ENCODE measurements at places on chromosomes 11 and 22.

DNA sequence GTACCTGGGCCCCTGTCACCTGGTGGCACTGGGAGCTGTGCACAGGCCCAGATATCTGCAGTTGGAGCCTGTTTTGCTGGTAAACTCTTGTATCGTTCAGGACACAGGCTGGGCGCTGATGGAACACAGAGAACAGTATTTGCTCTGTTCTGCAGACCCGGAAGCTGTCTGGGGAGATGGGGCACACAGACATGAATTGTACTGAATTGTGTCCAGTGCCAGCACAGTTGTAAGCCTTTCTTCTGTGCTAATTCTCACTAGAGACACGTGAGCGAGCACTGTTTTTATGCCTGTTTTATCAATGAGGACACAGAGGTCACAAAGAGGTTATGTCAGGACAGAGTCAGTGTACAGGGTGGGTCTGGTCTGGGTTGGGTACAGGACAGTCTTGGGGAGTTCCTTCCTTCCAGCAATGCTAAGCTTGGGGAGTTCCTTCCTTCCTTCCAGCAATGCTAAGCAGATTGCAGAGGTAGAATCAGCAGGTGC is 24.4 kb upstream of the ACR start:
- peak; percentile 93 for DNase-seq

GRCh38 chr11:121451178-121451985 is 732 bp upstream of the SORL1 start:
- DNase-seq, result no peak

DNA sequence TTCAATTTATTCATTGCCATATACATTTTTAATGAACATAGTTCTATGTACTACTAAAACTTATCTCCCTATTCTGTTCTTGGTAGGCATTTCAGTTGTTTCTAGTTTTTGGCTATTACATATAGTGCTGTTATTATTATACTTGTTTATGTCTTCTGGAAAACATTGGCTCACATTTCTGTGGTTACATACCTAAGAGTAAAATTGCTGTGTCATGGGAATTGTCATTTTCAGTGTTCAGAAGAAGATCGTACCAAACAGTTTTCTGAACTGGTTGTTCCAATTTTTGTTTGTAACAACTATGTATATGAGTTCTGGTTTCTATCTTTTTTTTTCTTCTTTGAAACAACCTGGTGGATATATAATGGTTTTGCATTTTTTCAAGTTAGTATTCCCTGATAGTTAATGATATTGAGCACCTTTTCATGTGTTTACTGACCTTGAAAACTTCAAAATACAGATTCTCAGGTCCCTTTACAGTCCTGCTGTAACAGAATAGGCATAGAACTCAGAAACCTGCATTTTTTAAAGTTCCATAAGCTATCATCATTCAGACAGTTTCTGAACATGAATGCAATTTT is 230.7 kb downstream of the JRKL start:
- no peak for DNase-seq

DNA sequence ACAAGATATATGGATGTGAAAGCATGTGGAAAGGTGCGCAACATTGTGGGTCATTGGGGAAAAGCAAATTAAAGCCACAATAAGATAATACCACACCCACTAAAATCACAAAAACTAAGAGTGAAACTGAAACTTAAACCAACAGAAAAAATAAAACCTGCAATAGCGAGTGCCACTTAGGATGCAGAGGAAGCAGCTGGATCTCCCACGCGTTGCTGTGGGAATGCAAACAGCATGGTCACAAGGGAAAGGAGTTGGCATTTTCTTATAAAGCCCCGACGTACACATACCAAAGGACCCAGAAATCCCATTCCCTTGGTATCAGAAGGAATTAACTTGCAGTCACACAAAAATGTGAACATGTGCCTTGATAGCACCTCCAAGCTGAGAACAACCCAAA is 712.0 kb downstream of the TBC1D22A start:
- no peak for DNase-seq

GRCh38 chr22:17213976-17214375 is 5.3 kb downstream of the ADA2 start:
- no peak for DNase-seq

DNA sequence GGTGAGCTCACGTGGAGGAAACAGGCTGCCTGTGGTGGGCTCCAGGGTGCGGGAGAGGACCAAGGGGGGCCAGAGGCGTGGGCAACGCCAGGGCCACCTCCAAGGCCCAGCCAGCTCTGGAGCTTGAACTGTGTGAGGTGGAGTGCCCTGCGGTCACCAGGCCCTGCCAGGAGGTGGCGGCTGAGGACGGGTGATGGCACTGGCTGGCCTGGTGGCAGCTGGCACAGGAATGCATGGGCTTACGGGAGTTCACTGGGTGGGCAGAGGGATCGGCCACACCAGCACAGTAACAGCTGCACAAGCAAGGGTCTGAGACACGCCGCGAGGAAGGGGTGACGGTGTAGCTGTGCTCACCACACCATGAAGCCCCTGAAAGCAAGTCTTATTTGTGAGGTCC is 15.8 kb downstream of the TOLLIP start:
- no peak for DNase-seq

GRCh38 chr22:45452565-45453379 is 39.3 kb downstream of the RIBC2 start:
- no peak for DNase-seq

- no peak for DNase-seq
These were observed 132.4 kb downstream of the PLEKHA7 start for GRCh38 chr11:16881766-16882165.

- DNase-seq, result no peak
These were observed 920 bp downstream of the TMEM218 start for GRCh38 chr11:125110506-125110905.

- DNase-seq, result no peak
These were observed 114.9 kb downstream of the ETS1 start for GRCh38 chr11:128472128-128473089.

GRCh38 chr11:32918427-32918826 is 25.8 kb downstream of the QSER1 start:
- DNase-seq, result no peak

- DNase-seq, result no peak
These were observed 934.9 kb downstream of the BRD1 start for GRCh38 chr22:48892578-48893287.

- no peak for DNase-seq
These were observed 48.8 kb downstream of the NAT10 start for GRCh38 chr11:34154059-34154875.

DNA sequence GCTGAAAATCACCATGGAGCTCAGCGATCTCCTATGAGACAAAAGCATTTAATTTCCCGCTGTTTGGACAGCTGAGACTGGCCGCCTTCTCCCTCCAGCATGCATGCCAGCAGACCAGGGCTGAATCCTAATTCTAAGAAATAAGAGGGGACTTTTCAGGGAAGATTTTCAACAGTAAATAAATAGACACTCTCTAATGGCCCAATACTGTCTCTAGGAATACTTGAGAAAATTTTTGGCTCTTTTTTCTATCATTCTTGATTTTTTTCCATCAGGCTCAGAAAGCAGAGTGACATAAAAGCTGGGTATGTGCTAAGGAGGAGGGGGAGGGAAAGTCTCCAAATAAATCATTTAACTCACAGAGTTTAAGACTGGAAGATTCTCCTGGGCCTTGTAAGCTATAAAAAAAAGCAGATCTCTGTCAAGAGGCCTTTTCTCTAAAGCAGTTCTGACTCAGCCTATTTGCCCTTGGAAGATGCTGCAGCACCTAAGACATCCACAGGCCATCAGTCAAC is 17.6 kb upstream of the SPON1 start:
- no peak for DNase-seq

DNA sequence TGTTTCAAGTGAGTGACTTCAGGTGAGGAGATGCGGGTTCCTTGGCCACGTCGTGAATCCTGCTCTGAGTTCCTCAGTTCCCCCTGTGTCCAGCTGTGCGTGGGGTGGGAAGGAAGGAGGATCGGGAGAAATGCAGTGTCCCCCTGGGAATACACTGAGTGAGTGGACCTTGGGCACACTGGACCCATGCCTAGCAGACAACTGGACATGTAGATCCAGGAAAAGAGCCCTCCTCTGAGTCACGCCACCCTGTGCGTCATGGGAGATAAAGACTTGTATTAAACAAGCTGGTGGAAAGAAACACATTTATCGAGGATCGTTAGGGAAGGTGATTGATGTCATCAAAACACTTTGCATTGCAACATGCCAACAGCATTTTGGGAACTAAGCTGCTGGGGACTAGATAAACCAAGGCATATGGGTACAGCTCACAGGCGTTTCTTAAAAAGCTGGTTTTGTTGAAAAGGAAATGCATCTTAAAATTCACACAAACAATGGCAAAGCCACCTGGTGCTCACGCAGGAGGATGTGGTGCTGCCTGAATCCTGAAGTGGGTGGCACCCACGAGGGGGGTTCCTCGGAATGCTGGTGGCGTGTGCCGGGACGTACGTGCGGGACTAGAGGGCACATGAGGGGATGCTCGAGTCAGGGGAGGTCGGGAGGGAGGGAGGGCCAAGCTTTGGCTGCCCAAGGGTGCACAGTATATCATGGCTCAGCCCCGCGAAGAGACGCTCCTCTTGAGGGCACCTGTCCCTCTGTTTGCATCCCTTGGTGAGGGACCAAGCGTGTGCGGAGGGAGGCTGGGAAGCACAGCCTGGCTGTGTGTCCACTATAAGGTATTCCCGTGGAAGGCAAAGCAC is 303.5 kb downstream of the TBC1D22A start:
- no peak for DNase-seq

- no peak for DNase-seq
These were observed 2084.3 kb downstream of the LRRC4C start for GRCh38 chr11:39374963-39375698.

GRCh38 chr11:34840736-34841386 is 75.3 kb downstream of the APIP start:
- no peak for DNase-seq

- DNase-seq, result no peak
These were observed 70.3 kb upstream of the WNT7B start for GRCh38 chr22:46047226-46047625.

DNA sequence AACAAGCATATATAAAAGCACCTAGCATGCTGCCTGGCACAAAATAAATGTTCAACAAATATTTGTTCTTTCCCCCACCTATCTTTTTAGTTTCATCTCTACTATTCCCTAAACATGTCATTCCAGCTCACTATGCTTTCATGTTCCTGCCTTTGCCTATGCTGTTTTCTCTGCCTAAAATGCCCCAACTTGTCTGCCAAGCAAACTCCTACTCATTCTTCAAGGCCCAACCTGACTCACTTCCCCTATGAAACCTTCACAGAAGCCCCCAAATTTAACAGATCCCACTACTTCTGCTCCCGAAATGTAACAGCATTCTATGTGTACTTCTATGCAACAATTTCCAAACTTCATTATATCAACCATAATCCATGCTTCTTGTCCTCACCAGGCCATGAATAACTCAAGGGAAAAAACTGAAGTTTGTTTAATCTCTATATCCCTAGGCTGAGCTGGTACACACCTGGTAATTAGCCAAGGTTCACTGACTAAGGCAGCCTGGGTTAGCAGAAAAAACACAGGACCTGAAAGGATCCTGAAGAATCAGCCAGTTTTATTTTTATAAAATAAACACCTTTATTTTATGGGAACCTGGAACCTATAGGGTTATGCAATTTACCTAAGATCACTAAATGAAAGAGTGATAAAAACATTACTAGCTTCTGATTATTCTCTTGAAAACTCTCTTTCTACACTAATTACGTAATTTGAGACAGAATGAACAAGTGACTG is 72.2 kb downstream of the PAK1 start:
- no peak for DNase-seq

- no peak for DNase-seq
These were observed 17.8 kb downstream of the ZFP91 start for GRCh38 chr11:58596621-58597020.

DNA sequence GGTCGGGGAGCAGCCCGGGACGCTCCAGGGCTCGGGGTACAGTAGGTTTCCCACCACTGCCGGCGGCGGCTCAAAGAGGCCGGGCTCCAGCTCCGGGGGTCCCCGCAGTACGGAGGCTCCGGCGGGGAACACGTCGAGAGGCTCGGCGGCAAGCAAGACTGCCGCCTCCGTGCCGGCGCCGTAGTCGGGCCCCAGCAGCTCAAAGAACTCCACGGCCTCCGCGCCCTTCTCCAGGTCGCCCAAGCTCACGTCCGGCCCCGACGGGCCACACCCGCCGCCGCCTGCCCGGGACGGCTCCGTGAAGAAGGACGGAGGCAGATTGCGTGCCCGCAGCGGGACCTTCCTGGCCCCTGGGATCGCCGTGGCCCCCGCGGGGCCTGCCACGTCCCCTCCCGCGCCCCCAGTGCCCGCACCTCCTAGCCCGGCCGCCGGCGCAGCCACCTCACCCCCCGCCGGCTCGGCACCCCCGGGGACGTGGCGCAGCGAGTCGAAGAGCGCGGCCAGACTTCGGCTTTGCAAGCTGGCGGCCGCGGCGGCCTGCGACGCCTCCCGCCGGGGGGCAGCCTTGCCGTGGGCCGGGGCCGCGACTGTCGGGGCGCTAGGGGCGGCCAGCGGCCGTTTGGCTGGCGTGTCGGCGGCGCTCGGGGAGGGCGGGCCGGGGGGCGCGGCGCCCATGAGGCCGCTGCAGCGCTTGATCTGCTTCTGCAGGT is 775 bp downstream of the FAM181B start:
- peak; percentile 40 for DNase-seq

DNA sequence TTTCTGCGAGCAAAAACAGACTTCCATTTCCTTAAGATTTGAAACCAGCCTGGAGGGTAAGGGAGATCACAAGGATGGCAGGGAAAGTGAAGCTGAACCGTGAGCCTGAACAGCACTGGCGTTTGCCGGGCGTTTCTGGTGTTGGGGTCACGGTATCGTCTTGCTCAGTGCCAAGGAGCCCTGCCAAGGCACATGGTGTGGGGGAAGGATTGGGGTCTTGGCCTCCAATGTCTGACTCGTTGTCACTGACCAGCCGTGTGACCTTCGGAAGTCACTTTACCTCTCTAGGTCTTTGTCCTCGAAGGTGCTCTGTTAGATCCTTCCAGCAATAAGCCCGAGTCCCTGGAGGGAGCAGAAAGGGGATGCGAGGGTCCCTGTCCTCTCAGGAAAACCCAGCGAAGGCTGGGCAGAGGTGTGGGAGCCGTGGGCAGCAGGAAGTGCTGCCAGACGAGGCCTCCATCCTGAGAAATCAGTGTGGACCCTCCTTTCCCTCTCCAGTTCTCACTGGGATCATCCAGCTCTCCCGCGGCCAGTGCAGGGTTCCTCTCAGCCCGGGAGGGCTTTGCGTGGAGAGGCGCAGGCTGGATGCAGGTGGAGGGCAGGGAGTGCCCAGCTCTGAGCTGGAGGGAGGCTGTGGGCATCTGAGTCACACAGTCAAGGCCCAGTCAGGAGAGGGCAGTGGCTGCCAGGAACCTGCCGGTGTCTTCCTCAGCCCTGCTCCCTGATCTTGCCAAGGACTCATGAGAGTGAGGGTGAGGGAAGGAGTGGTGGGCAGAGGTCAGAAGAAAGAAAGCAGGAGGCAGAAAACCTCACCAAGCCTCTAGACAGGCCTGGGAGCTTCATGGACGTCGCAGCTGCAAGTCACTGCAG is 18.9 kb downstream of the TOM1 start:
- DNase-seq, result no peak

DNA sequence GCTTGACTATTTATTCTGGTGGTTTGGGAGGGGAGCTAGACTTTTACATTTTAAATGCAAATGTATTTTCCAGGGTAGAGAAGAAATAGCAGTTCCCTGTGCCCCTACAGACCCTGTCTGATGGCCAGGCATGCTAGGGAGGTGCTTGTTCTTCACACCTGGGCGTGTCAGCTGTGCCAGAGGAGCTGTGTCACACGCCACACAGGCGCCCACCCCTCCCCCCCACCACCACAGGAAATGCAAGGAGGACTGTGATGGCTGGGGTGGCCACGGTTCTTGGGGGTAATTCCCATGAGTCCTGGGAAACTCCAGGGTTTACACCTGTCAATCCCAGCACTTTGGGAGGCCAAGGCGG is 82.2 kb downstream of the FLI1 start:
- DNase-seq, result no peak

GRCh38 chr22:35476341-35476740 is 64.3 kb upstream of the RASD2 start:
- no peak for DNase-seq

- DNase-seq, result no peak
These were observed 40.4 kb upstream of the AMPD3 start for GRCh38 chr11:10414659-10415058.
